ENCODE measurements at places on chromosomes 3 and 15.

- no peak for DNase-seq
These were observed 515 bp upstream of the MTHFS start for GRCh38 chr15:79897380-79897678.

- DNase-seq: no peak
These were observed 41.0 kb downstream of the SLCO2A1 start for GRCh38 chr3:133988631-133989161.

DNA sequence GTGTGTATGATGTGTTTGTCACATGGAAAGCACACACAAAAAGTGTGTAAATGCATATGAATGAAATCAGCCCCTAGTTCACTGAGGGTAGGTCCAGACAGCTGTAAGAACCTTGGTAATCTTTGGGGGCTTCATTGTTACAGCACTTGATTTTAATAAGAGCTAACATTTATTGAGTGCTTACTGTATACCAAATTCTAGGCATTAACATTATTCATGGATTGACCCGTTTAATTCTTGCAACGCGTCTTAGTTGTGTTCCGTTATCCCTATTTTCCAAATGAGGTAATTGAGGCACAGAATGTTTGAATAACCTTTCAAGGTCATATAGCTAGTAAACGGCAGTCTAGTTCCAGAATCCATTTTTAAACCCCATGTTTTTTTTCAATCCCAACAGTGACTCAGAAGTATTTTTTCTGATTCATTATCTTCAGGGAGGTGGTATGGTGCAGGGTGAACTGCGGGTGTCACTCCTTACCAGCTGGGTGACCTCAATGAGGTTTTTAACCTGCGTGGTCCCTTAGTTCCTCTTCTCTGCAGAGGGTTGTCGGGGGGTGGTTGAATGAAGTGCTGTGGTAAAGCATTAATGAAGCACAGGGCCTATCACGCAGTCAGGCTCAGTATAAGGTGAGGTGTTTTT, 14.2 kb downstream of the RAB8B start:
- DNase-seq: peak; percentile 42

DNA sequence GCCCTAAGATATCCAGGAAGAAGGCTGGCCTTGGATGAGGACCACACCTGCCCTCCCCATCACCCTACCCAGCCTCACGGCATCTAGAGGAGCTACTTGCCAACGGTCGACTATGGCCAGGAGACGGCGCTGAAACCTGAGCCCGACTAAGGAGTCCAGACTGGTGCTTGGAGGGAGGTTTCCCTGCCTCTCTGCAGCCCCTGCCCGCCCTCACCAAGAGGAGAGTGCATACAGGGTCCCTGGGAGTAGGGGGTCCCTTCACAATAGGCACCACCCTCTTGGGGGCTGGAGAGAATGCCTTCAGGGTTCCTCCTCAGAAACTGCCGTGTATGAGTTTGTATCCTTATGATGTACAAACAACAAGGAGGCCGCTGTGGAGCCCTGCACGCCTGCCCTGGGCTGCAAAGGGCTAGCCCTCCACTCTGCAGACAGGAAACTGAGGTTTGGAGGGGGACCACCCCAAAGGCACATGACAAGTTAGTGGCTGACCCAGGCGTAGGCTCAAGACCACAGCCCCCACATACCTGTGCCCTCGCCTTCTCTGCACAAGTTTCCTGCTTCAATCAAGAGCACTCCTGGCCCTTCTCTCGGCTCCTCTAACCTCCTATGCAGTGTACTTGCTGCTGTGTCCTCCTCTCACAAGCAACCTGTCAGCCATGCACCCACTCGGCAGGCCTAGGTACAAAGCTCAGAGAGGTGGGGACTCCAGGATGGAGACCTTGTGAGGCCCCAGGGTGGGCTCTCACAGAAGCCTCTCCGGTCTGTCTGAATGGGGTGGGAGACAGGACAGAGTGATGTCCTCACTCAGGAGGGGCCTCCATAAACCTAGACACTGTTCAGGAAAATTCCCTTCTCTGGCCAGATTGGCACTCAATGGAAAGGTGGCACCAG, 7.4 kb downstream of the KLF15 start:
- DNase-seq: no peak

- no peak for DNase-seq
These were observed 256.0 kb upstream of the ZPLD1 start for GRCh38 chr3:102178817-102179216.

- DNase-seq: no peak
These were observed 245.2 kb upstream of the LYSMD4 start for GRCh38 chr15:99978426-99978825.

DNA sequence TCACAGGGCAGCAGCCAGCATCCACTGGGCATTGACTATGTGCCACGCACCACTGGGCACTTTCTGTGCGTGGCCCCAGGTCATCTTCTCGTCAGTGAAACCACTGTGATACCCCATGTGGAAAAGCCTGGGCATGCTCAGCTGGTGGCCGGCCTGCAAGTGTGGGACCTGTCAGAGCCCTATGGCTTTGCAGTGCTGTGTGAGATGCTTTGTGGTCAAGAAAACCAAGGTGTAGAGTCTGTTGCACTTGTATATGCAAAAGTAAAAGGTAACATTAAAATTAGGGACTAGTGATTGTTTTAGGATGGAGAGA, 69.5 kb downstream of the PGPEP1L start:
- DNase-seq: no peak

- DNase-seq: peak; percentile 12
These were observed 88.3 kb downstream of the TMEM266 start for GRCh38 chr15:76147906-76148570.

- DNase-seq: no peak
These were observed 59.8 kb downstream of the BOC start for GRCh38 chr3:113271189-113271588.

DNA sequence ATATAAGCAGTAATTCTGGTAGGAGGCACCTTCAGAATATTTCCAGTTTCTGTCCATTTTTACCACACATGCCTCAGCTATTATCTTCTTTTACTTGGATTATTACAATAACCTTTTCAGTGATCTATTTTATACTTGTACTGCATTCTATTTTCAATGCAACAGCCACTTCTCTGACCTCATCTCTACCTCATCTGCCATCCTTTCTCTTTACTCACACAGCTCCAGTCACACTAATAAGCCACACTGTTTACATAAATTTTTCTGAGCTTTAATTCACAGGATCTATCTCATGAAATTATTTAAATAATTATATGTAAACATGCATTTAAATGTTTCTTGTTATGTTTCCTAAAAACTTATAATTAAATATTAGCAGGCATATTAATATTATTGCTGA, 47.3 kb upstream of the BCHE start:
- no peak for DNase-seq

- DNase-seq: no peak
These were observed 26.2 kb downstream of the TRAK1 start for GRCh38 chr3:42117175-42118008.

DNA sequence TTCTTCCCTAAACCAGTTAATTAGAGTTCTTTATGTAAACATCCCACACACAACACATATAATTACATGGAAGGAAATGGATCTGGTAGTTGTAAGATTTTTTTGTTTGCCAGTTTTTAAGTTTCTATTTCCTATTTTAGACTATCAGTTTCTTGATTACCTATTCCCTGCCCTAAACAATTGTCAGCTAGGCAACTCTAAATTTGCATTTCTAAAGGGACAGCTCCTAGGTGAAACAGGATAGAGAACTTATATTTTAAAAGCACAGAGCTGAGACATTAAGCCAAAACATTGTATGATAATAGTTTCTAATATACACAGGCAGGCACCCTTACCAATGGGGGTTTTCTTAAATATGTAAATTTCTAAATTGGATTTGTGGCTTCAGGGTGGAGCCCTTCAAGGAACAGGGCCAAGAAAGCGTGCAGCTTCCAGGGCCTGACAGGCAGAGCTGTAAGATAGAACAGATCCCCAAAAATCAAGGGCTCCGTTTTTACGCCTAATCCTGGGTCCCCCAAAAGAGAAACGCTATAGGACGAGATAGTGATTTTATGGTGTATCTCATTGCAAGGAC, 8.9 kb downstream of the LEKR1 start:
- DNase-seq: no peak

GRCh38 chr3:113018536-113019181, 27.9 kb downstream of the GTPBP8 start:
- no peak for DNase-seq

GRCh38 chr3:32216172-32216783, 22.2 kb upstream of the CMTM8 start:
- peak; percentile 16 for DNase-seq

GRCh38 chr3:14423963-14424362, 21.6 kb downstream of the SLC6A6 start:
- DNase-seq: no peak

- DNase-seq: peak; percentile 74
These were observed 334.0 kb upstream of the NR2F2 start for GRCh38 chr15:95996494-95996893.

- DNase-seq: no peak
These were observed 23.6 kb upstream of the MYLK start for GRCh38 chr3:123907720-123908119.

- peak; percentile 98 for DNase-seq
These were observed 89.7 kb downstream of the LIPC start for GRCh38 chr15:58521293-58521991.

GRCh38 chr3:9500108-9501050, 53.2 kb downstream of the LHFPL4 start:
- DNase-seq: peak; percentile 38

Measured in MV-4-11 (cell line).